ENCODE measurements at places on chromosomes 3 and 15.

DNA sequence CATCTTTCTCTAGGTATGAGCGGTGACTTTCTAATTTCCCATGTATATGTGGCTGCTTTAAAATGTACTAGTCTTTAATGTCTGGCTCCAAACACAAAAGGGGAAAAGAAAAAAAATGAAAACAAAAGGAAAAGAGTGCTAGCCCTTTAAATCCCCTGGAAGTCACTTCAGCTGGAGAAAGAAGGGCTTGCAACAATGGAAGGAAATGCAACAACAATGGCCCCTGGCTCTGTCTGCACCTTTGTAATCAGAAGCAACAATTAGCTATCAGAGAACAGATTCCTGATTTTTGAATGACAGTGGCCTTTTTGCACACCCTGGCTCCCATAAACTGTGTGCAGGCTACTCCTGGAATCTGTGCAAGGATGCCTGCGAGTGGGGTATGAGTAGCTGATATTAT, 591.2 kb downstream of the FHIT start:
- no peak for DNase-seq

GRCh38 chr3:125003369-125003853, 52.4 kb downstream of the HEG1 start:
- DNase-seq = no peak

DNA sequence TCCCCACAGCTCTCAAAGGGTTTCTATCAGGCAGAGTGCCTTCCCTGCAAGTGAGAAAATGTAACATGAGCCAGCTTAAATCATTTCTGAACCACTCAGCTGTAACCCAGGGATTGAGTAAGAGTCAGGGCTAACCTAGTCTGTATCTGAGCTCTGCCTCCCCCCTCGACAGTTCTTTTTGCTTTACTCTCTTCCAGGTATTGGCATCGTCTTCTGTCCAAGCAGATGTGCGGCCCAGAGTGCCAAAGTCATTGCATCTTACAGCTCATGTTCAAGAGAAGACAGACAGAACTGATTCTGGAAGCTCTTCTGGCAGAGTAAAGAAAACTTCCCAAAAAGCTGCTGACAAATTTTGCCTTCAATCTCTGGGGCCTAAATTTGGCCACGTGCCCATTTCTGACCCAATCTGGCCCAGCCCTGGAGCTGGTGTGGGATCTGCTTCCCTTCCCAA, 74.8 kb downstream of the ABHD5 start:
- DNase-seq = no peak

DNA sequence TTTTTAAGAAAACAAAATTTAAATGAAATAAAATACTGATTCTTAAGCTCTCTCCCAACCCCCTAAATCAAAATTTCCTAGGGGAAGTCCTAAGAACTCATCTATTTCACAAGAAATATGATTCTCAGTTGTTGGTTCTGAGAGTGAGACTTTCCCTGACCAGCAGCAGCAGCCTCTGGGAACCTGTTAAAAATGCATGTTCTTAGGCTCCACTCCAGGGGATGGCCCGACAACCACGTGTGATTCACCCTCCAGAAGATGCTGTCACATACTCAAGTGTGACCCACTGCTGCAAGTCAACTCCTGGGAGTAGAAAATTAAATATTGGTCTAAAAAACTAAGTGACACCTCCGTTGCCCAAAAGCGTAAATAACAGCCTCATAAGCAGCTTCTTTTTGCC, 343.2 kb upstream of the NR2F2 start:
- no peak for DNase-seq

- DNase-seq = no peak
Measured at GRCh38 chr15:57923750-57924149, 141.8 kb downstream of the ALDH1A2 start.

DNA sequence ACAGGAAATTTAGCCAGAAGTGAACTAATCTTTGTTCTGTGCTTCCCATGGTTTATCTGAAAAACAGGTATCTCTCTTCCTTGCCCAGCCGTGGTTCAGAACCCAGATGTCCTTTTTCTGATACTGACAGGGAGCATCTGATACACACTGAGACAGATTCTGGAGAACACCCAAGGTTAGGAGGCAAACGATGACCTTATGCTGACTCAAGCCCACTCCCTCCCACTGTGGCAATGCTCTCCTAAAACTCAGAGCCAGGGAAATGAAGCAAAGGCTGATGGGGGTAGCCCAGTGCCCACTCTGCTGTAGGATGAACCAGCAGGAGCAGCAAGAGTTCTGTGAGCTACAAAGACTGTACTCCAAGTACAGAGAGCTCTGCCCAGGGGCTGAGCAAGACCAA, 225.1 kb downstream of the NTRK3 start:
- DNase-seq = no peak

DNA sequence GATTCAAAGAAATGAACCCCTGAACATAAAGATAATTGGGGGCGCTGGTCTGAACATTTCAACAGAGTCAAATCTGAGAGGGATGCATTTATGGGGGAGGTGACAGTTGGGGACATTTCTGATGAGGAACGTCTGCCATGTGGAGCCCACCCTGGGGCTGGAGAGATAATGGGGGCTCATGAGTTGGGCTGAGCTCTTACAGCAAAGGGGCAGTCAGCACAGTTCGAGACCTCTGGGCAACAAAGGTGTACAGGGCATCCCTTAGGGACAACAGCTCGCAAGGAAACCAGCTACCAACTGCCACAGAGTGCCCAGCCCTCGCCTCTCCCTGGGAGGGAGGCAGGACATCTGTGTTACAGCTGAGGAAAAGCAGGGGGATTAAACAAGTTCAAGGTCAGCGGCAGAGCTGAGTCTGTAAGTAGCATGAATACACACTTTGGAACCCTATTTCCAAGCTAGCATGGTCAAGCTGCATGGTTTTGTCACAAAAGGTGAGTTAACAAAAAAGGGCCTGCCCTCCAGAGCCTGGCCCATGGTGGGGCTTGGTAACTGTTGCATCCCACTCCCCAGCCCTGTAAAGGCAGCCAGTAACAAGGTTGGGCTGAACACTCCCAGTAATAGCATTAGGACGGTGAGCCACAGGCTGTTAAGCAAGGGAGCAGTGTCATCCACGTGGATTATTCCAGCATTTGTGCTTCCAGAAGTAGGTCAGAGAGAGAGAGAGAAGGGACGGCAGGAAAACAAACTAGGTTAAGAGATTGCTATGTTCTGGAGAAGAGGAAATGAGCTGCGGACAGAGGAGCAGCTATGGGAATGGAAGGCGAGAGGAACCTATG, 4.3 kb downstream of the GNB5 start:
- DNase-seq = no peak

GRCh38 chr3:139448104-139448503, 28.2 kb downstream of the RBP2 start:
- no peak for DNase-seq

GRCh38 chr3:18378218-18378617, 46.9 kb downstream of the SATB1 start:
- no peak for DNase-seq

GRCh38 chr15:52567871-52568600, 794 bp downstream of the ARPP19 start:
- no peak for DNase-seq

GRCh38 chr3:207973-208372, 11.4 kb downstream of the CHL1 start:
- no peak for DNase-seq

GRCh38 chr3:69292959-69293574, 92.8 kb downstream of the FRMD4B start:
- DNase-seq = no peak

GRCh38 chr15:67127331-67127664, 61.9 kb downstream of the SMAD3 start:
- no peak for DNase-seq

DNA sequence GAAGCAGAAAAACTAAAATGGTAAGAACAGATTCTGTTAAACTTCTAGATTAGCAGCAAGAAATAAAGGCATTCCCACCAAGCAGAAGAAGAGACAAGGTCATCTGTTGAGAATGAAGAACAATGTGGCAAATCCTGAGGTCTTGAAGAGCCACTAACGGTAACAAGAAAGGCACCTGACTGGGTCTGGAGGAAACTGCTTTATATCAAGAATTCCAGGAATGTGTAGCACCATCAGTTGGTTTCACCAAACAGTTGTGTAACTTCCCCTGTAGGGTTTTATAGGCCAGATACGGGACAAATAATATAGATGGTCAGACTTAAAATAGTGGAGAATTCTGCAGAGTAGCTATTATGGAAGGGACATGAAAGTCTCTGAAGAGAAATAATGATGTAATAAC, 57.3 kb downstream of the ACAP2 start:
- DNase-seq = no peak

DNA sequence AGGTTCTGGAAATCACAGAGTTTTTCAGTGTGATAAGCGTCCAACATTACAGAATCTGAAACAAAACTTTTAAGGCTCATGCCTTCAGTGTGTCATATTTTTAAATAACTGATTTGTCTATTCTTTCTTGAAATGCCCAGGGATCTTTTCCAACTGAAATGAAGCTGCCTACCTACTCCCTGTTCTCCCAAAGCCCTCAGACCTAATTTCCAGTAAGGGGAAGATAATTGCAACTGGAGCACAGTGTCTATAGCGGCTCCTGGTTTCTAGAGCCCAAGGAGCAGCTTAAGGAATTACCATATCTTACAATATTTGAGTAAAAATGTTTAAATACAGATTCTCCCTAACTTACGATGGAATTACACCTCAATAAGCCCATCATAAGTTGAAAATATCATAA, 33.0 kb downstream of the LRRC2 start:
- DNase-seq = no peak

DNA sequence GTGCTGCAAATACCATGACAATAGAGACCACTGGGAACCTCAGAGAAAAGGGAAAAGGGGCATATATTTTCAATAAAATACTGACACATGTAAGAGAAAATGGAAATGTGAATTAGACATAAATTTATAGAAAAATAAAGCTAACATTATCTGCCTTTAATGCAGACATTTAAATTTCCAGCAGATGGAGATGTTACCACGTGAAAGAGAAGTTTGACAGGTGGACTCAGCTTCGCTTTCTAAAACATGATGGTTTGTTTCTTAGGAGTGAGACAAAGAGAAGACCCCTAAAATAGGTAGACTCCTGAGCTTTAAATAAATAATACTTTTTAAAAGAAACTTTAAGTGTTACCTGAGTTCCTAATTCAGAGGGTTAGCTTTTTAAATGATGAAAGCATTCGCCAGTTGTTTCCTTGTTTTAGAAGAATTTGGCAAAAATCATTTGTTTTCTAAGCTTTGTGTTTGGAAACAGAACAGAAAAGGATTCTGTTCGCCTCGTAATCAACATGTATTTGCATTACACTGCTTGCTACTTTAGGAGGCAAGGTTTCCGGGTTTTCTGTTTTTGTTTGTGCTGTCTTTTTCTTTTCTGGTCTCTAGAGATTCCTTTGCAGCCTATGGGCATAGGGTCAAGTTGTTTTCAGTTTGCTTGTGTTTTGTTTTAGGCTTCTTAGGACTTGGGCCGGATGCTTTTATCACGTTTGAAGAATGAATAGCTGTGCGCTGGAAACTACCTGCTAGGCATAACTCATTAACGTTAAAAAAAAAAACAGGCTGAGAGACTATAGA, 271.4 kb downstream of the THSD4 start:
- no peak for DNase-seq

- DNase-seq = no peak
Measured at GRCh38 chr3:133474817-133475216, 75.0 kb downstream of the BFSP2 start.

- DNase-seq = no peak
Measured at GRCh38 chr3:188421151-188421821, 267.3 kb downstream of the LPP start.

DNA sequence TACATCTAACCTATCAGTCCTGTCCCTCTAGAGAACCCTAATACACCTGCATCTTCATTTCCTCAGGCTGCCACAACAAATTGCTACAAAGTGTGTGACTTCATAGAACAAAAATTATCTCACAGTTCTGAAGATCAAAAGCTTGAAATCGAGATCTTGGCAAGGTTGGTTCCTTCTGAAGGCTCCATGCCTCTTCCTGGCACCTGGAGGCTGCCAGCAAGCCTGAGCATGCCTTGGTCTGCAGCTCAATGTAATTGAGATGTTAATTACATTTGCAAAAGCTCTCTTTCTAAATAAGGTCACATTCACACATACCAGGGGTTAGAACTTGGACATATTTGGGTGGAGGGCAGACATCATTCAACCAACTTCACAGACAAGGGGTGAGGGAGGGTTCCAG, 86.4 kb upstream of the ABHD17C start:
- no peak for DNase-seq

- DNase-seq = no peak
Measured at GRCh38 chr3:96465521-96465920, 348.9 kb upstream of the EPHA6 start.

DNA sequence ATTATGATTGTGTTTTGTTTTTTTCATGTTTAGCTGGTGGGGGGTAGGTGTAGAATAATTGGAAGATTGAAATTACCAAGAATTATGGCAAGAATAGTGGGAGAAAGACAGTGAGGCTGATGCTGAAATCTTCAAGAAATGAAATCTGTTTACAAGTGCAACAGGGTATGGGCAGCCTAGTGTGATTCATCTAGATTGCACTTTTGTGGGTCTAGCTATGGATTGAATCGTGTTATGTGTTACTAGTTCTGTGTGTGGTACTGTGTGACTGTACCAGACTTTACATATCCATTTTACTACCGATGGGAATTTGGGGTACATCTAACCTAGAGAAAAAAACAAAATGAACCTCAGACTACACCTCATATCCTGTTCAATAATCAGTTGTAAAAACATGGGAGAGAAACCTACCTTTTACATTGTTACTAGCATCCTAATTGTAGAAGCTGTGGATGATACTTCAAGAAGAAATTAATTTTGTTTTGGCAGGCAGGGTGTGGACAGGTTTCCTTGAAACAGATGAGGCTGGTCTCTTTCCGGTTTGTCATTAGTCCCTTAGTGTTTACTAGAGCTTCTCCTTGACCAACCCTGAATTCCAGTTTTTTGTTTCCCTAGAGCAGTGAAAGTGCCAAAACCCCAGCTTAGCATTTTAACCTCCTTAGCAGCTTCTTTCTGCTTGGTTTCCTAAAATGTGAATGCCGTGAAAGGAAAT, 47.9 kb downstream of the OPA1 start:
- DNase-seq = no peak

GRCh38 chr3:69410301-69410700, 24.4 kb upstream of the FRMD4B start:
- no peak for DNase-seq

DNA sequence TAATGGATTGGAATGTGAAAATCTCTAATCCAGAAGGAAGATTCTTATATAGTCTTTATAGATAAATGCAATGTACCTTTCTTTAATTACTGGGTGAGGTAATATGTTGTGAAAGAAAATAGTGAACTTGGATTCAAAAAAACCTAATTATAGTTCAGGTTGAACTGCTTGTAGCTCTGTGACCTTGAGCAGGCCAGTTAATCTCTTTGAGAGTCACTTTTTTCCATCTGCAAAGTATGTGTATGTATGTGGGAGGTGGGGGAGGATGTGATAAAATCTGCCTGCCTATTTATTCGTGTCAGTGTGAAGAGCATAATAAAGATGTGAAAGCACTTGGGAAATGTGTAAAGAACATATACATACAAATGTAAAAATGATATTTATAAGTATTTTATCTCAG, 34.4 kb downstream of the GLCE start:
- DNase-seq = no peak

GRCh38 chr3:193499136-193499770, 55.4 kb downstream of the ATP13A4 start:
- DNase-seq = no peak

- no peak for DNase-seq
Measured at GRCh38 chr15:83844742-83845141, 190.8 kb downstream of the ADAMTSL3 start.

- DNase-seq = no peak
Measured at GRCh38 chr15:57476533-57476975, 100.2 kb downstream of the CGNL1 start.

GRCh38 chr3:13223574-13224237, 150.5 kb upstream of the IQSEC1 start:
- no peak for DNase-seq
